Inflammatory macrophage treated with lipopolysaccharide for 1 hour (primary cell): ENCODE measurements at places on chromosomes 2 and 18.

DNA sequence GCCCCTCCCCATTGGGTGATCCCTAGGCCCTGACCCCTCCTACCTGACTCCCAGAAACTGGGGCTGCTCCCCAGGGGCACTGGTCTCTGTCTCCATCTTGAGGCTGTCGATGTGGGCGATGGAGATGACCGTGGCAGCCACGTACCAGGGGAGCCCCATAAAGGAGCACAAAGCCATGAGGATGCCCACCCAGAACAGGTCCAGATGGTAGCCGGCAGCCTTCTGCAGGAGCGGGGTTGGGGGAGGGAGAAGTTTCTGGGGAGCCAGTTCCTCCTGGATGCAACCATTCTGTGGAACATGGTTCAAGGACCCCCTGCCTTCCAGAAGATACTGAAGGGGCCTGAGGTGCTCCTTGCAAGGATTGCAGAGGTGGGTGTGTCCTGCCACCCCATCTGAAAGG, 34.0 kb downstream of the MTHFD2 start:
- no peak for DNase-seq

- no peak for DNase-seq
These were observed 44.2 kb downstream of the LYPD6B start for GRCh38 chr2:149082735-149083134.

- no peak for DNase-seq
These were observed 43.4 kb upstream of the OTOF start for GRCh38 chr2:26521054-26521912.

DNA sequence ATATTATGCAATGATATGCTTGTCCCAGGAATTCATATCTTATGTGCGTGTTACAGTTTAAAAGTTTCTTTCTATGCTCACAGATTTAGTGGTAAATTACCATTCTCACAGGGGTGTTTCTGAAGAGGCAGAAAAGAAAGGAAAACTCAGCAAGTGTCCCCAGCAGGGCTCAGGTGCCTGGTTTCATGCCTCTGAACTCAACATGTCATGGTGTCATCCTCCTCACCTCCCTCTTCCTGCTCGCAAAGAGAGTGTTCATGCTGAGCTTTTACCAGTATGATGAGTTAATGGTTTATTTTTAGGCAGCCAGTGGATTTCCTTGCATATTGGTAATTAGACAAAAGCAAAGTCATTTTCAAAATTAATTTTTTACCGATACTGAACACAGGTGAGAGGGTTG, 492.9 kb upstream of the ZEB2 start:
- no peak for DNase-seq

DNA sequence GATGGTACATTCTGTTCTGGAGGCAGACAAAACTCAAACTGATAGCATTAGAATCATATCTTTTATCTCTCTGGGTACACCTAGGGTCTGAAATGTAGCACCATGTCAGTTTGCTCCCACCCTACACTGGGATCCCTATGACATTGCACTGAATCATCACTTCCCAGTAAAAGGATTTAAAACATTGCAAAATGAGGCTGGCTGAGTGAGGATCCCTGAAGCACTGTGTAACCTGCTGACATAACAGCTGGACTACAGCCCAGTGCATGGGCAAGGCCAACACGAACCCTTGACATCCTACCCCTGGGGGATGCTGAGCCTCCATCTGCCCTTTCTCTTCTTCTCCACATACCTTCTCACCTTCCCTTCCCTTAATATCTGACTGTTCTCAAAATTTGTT, 253.2 kb downstream of the TTC32 start:
- DNase-seq = no peak

DNA sequence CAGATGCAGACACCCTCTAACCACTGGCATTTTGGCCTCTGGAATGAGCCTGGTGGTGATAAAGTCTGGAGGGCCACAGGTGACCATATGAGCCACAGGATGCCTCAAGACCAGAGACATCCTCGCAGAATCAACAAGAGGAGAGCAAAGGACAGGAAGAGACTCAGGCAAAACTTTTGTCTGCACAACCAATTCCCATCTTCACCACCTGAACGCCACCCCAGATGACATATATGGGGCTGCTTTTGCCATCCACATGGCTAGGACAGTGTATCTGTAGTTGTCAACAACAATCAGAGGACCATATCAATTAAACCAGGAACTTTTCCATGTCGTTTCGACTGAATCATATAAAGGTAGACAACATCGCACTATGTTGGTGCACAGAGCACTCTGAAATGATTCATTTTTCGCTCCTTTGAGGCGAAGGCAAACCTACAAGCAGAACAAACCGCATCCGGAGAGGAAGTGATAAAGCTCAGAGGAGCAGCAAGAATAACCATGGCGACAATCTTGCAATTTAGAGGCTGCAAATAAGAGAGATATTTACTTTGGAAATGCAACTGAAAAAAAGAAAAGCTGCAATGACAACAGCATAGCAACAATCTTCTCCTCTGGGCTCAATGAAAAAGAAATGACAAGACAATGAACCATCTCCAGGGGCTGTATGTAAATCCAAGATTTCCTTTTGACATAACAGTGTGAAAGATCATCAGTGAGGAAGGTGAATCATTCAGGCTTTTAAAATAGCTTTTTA, 204.5 kb downstream of the ARL4C start:
- peak; percentile 10 for DNase-seq

DNA sequence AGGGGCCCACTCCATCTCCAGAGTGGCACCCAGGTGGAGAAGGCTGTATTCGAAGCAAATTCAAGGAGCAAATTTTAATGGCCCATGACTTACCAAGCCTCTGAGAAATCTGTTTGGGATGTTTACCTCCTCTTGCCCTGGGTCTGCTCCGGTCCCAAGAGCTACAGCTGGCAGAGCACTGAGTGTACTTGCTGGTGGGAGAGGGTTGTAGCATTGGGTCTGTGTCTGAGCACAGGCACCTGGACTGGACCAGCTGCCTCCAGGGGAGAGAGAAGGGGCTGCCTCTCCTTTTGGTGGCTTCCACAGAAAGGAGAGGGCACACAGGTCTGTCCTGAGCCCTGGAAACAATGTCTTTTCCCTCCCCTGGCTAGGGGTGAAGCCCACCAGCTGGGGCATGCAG, 9.8 kb downstream of the EN1 start:
- DNase-seq = no peak

- peak; percentile 21 for DNase-seq
These were observed 1075.4 kb upstream of the ZEB2 start for GRCh38 chr2:145595296-145595695.

GRCh38 chr2:196489371-196489770, 150.1 kb upstream of the CCDC150 start:
- DNase-seq = no peak

DNA sequence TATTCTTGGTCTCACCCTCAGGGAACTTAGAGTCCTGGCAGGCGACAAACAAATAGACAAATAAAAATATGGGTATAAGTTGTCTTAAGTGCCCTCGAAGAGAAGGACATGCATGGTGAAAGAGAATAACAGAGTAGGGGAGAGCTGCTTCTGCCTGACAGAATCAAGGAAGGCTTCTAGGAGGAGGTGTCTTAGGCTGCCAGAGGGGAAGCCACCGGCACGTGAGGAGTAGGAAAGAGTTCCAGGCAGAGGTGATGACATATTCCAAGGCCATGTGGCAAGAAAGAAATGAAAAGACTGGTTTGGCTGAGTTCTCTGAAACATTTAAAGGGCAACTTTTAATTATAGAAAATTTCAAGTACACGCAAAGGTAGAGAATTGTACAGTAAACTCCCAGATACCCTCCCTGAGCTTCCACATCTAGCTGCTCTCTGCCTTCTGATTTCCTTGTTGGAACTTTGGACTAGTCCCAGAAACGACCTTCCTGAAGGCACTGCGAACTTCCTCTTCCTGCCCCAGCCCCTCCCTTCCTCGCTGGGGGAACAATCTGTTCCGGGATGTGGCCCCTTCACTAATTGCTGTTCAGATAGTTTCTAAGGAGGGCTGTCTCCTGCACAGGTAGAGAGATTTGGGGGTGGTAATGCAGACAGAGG, 91.7 kb downstream of the DYSF start:
- peak; percentile 23 for DNase-seq

- DNase-seq = no peak
These were observed 498.4 kb downstream of the STK39 start for GRCh38 chr2:167749016-167749415.

DNA sequence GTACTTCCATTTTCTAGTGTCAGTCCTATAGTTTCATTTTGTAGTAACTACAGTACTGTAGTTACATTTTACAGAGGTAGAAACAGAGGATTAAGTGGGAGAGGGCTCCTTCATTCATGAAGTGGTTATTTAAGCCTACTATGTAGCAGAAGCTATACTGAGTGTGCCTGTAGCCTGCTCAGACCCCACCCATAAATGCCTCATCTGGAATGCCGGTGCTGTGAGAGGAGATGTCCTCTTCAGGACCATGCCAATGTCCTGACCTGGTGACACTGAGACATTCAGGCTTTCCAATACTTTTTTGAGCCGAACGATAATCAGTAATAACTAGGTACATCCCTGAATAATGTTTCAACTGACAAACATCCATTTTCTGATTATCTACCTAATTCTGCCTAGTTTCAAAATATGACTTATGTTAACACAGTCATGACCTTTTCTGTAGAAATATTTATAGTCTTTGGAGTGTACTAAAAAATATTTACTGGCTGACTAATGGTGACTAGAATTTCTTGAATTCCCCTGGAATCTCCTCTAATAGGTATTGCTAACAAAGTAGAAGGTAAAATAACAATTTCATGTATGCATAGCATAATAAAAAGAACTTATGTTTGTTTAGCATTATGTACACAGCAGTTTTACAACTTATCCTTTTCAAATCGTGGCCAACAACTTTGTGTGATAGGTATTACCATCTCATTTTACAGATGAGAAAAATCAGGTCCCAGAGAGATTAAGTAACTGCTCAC, 10.2 kb upstream of the ARHGAP28 start:
- DNase-seq = no peak

- no peak for DNase-seq
These were observed 26.0 kb downstream of the MAP4K4 start for GRCh38 chr2:101723371-101724124.

GRCh38 chr18:35348001-35348400, 3.8 kb upstream of the ZNF24 start:
- no peak for DNase-seq
